Effector memory CD8-positive, alpha-beta T cell (primary cell): ENCODE measurements at places on chromosomes 3 and 15.

GRCh38 chr3:46496746-46497555 lies 825 bp upstream of the RTP3 start:
- peak; percentile 32 for DNase-seq

- peak; percentile 62 for DNase-seq
Observed at GRCh38 chr3:128426128-128426921, 40.4 kb downstream of the DNAJB8 start.

DNA sequence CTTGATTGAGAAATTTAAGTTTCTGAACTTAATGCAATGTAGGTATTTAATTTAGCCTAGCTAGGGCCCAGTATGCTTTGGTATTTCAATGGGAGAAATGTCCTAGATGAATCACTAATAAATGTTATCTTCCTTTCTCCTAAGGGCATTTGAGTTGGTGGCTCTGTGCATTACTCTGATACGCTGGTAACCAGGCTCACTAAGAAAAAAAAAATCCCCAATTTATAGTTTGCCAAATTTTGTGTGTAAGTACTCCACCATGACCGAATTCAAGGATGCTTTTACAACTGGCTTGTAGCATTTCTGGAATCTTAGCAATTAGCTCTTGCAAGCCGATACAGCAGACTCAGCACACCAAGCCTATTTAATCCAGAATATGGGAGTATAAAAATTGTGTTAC lies 94.6 kb upstream of the LPP start:
- no peak for DNase-seq

- DNase-seq, result peak; percentile 33
Observed at GRCh38 chr3:139111392-139112229, 66.9 kb upstream of the PRR23C start.

DNA sequence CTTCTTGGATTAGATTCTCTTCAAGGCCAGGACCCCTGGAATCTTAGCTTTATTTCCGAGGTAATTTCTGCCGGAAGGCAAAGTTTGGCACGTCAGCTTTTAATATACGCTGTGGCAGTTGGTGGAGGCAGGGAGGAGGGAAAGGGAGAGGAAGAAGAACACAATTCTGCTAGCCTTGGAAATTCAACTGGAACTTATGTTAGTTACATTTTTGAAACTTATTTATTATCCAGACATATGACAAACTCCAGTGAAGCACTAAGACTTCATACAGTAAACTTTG lies 100.1 kb upstream of the TSC22D2 start:
- DNase-seq, result no peak

DNA sequence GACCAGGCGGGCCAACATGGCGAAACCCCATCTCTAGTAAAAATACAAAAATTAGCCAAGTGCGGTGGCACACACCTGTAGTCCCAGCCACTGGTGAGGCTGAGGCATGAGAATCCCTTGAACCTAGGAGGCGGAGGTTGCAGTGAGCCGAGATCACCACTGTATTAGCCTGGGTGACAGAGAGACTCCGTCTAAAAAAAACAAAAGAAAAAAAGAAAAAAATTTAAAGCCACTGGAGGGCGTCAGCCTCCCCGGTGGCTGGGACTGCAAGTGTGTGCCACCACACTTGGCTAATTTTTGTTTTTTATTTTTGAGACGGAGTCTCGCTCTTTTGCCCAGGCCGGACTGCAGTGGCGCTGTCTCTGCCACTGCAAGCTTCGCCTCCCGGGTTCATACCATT lies 7.9 kb downstream of the RTF1 start:
- DNase-seq, result no peak
